ENCODE measurements at places on chromosomes 16 and 17.

GRCh38 chr16:66936462-66936861 is 1.1 kb downstream of the CES2 start:
- no peak for DNase-seq

GRCh38 chr16:83928341-83929055 is 24.5 kb upstream of the OSGIN1 start:
- DNase-seq, result no peak

- DNase-seq, result no peak
Measured at GRCh38 chr17:36994438-36994837, 45.7 kb downstream of the AATF start.

GRCh38 chr17:76791053-76791980 is 53.4 kb downstream of the MFSD11 start:
- no peak for DNase-seq

DNA sequence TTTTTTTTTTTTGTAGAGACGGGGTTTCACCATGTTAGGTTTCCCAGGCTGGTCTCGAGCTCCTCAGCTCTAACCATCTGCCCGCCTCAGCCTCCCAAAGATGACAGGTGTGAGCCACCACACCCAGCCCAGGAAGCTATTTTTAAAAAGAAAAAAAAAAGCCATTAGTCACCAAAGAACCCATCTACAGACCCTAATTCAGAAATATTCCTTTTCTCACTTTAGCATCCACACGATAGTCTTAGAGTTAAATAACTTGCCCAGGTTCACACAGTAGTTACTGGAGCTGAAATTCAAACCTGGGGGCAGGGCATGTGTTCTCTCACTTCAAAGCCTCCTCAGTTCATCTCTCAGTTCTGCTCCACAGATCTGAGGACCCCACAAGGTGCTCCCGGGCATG is 70.3 kb upstream of the NOL11 start:
- DNase-seq, result no peak

DNA sequence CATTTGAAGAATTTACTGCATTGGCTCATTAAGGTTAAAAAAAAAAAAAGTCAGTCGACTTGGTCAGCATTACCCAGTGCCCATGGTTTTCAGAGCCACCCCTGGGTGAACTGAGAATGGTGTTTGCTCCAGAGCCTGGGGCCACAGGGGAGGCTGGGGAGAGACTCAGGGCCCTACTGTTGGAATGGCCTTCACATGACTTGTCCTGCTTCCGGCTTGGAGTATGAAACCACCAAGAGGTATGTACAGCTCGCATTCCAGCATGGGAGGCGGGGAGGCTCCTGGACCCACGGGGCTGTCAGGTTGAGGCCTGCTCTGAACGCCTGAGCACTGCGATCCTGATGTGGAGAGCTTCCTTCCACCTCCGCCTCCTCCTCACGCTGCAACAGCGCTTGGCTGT is 36.8 kb downstream of the MSI2 start:
- DNase-seq, result no peak

DNA sequence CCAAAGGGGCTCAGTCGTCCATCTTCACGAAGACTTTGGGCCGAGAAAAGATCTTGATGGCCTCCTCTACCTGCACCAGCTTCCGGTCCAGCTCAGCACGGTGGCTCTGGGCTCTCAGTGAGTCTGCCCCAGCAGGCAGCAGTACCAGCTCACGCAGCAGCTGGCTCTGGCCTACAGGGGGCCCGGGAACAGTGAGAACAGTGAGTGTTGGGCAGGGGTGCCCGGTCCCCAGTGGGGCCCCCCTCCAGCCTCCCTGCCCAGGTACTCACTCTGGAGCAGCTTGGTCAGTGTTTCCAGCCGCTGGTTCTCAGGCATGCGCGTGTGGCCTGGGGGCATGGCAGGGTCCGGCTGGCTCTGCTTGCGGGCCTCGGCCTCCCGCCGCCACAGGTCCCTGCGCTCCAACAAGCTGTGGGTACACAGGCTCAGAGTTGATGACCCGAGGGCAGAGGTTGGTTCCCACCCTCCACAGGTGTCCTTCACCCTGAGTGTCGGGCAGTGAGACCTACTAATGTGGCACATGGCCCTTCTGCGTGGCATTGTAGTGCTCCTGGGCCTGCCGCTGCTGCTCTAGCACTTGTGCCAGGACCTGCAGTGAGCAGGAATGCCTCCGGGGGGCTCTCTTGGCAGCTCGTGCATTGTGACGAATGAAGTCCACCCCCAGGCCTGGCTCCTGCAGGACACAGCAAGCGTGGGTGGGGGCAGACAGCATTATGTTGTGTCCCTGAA is 2.6 kb downstream of the PARD6A start:
- no peak for DNase-seq

- DNase-seq, result no peak
Measured at GRCh38 chr17:58539698-58540097, 25.3 kb upstream of the MTMR4 start.

DNA sequence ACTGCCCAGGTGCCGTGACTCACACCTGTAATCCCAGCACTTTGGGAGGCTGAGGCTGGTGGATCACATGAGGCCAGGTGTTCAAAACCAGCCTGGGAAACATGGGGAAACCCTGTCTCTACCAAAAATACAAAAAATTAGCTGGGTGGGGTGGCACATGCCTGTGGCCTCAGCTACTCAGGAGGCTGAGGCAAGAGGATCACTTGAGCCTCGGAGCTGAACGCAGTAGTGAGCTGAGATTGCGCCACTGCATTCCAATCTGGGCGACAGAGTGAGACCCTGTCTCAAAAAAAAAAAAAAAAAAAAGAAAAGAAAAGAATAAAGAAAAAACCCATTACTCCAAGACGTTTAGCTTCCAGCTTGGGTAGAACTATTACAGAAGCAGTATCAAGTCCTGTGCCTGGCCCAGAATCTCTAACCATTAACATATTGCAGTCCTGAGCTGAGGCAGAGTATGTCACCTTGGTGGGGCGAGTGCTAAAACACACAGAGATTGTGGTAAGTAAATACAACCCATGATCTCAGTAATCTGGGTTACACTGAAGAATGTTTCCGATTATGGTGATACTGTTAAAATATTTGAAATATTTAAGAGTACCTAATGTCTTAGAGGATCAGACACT is 23.2 kb upstream of the CFAP20 start:
- DNase-seq, result no peak

- no peak for DNase-seq
Measured at GRCh38 chr17:79026376-79027273, 2.7 kb downstream of the C1QTNF1 start.

GRCh38 chr16:87037012-87037411 is 280.2 kb downstream of the C16orf95 start:
- no peak for DNase-seq

DNA sequence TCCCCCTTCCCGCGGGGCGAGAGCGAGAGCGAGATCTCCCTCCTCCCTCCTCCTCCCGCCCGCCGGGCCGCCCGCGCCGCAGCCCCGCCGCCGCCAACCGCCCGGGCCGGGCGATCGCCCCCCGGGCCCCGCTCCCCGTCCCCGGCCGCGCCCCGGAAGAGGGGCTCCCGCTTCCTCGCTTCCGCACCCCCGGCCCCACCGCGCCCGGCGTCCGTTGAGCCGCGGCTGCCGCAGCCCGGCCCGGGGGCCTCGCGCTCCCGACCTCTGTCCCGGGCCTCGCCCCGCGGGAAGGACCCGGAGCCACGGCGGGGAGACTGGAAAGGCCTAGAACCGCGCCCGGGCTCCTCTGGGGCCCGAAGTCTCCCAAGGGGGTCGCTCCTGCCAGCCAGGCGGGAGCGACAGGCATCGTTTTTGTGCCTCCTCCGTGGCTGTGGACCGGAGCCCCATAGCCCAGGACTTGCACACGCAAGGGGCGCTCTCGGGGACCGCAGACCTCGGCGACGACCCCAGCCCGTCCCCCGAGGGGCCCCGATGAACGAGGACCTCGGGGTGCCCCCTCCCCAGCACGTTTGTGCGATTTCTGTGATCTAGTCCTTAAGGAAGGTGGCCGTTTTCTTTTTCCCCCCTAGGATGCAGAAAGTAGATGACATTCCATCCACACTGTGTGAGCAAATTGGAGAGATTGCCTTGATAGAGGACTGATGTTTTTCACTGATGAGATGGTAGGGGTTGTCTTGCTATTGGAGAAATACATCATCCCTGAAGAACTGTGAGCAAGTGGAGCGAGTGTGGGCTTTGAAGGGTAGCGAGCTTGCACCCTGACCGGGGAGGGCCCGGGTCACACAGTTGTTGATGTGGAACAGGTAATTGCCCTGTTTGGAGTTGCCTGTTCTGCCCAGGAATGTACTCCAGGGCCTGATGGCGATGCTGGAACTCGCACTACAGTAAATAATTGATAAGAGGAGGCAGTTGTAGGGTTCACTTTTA is 611 bp downstream of the BANP start:
- DNase-seq, result no peak

- DNase-seq, result no peak
Measured at GRCh38 chr17:39979016-39979670, 1.5 kb upstream of the PSMD3 start.

DNA sequence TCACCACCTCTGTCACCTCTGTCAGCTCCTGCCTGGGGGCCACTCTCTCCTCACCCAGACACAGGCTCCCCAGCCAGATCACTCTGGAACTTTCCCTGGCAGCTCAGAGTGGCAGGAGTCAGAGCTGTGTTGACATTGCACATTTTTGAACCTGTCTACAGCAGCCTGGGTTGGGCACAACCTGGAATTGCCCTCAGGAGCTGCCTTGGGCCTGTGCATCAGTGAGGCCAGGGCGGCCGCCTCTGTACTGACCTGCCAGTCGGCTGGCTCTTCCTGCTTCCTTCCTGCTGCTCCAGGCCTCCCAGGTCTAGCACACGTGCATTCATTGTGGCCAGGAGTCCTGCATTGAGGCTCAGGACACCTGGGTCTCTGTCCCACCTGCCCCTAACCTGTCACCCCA is 14.2 kb upstream of the TMEM11 start:
- no peak for DNase-seq

- DNase-seq, result no peak
Measured at GRCh38 chr17:75111777-75112335, 2.1 kb downstream of the ARMC7 start.

DNA sequence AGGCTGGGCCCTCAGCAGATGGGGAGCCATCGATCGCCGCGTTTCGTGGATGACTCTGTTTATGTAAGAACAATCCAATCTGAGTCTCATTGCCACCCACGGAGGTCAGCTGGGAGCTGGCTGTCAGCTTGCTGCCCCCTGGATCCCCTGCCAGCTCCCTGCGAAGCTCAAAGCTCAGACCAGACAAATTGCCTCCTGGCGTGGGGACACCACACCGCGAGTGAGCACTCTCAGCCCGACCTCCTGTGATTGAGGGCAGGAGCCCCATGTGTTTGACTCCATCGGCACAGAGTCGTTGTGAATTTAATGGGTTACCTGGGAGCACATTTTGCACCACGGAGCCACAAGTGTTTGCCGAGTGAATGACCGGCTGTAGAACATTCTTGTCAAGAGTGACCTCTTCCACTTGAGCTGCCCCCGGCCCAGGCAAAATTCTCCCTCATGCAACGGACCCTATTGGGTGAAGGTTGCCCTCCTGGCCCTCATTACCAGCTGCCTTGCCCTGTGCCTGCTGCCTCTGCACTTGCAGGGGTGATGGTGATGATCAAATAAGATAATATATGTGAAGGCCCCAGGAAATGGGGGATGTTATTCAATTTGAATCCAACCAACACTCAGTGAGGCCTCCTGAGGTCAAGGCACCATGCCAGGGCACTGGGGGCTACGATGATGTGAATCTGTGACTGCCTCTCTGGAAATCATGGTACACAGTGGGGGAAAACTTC is 7.6 kb upstream of the GFAP start:
- no peak for DNase-seq

- DNase-seq, result no peak
Measured at GRCh38 chr17:79156463-79157095, 82.0 kb downstream of the ENGASE start.

DNA sequence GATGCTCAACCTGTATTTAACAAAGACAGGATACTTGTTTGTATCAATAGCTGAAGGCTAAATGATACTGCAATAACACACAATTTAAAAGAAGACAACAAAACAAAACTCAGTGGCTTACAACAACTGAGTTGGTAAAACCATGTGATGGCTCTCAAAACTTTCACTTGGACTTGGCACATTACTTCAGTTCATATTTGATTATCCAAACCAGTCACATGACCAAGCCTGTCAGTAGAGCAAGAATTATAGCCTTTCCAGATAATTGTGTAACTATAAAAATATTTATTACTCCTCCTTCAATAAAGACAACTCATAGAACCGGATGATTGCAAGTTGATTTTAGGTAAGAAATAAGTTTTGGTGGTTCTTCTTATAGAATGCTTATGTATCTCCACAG is 56.8 kb downstream of the NQO1 start:
- no peak for DNase-seq

DNA sequence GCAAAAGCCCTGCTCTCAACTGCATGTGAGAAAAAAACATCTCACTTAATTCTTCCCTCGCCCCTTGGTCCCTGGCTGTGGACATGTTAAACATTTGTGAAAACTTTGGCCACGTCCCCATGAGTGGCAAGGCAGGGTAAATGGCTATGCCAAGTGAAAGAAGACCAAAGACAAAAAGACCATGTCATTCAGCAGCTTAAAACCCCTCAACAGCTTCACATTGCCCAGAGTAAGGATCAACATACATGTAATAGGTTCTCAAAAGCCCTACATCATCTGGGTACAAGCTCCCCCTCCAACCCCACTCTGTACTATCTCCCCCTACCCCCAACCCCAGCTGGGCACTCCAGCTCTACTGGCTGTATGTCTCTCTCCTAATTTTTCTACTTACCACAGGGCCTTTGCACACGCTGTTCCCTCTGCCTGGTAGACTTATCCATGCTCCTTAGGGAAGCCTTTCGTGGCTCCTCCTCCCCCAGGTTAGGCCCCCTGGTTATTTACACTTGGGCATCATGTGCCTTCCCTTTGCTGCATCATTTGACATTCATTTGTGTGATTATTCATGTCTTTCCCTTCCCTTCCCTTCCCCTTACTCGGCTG is 75.7 kb downstream of the NDE1 start:
- no peak for DNase-seq

- DNase-seq, result no peak
Measured at GRCh38 chr17:31067691-31068184, 27.0 kb upstream of the NF1 start.

GRCh38 chr16:49849754-49850108 is 6.2 kb downstream of the ZNF423 start:
- no peak for DNase-seq

- no peak for DNase-seq
Measured at GRCh38 chr17:61106354-61106753, 293.3 kb upstream of the TBX2 start.

GRCh38 chr16:66211651-66212050 is 154.8 kb upstream of the CDH5 start:
- no peak for DNase-seq

DNA sequence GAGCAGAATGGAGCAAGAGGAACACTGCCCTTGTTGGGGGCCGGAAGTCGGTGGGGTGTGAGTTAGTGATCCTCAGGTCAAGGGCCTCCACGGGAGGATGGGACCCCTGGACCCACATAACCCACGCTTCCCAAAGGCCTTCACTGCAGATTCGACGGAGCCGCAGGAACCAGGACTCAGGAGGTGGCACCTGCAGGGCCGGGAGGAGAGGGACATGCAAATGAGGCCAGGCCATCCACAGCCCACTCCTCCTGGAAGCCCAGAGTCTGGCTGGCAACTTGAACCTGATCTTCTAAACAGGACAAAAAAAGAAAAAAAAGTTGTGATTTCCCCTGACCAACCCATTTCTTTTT is 299.9 kb downstream of the SOX9 start:
- DNase-seq, result no peak

Data from stimulated activated CD4-positive, alpha-beta T cell treated with anti-CD3 and anti-CD28 coated beads, Interleukin-4, amount 100 ng/mL, for 4 hours (primary cell).